ENCODE measurements at places on chromosomes 4 and X. TPM values are rescaled to one million over a fixed set of nuclear protein-coding genes. Genes with fewer than 3 reads are reported as not detected.

DNA sequence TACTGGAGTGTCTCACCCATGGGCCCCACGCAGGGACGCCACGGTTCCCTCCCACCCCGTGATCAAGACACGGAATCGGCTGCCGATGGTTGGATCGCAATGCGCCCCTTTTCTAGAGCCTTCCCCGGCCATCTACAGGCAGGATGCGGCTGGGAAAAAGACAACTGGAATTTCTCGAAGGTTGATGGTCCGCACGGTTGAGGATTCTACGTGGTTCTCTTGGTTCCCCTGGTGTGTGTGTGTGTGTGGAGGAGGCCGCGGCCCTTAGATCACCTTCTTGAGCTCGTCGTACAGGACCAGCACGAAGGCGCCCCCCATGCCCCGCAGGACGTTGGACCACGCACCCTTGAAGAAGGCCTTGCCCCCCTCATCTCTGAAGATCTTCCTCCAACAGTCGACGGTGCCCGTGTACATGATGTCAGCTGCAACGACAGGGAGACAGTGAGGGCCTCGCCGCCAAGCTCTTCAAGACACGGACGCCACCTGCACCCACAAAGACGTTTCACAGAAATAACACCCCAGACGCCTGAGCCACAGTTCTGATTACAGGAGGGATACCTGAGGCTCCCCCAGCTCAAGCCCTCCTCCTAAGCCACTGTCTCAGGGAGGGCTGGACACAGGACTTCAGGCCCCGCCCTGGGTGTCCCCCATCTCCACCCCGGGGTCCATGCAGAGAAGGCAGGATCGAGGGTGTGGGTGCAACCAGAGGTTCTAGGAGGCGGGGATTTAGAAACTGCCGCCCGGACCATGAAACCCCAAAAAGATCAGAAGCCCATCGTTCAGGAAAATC is 5.4 kb downstream of the SLC25A6 start:
- DNase-seq, result no peak

GRCh38 chr4:25343671-25344070 is 31.1 kb downstream of the ZCCHC4 start:
- DNase-seq, result no peak

- no peak for DNase-seq
These were observed 75.6 kb upstream of the ETNPPL start for GRCh38 chr4:108838451-108838850.

DNA sequence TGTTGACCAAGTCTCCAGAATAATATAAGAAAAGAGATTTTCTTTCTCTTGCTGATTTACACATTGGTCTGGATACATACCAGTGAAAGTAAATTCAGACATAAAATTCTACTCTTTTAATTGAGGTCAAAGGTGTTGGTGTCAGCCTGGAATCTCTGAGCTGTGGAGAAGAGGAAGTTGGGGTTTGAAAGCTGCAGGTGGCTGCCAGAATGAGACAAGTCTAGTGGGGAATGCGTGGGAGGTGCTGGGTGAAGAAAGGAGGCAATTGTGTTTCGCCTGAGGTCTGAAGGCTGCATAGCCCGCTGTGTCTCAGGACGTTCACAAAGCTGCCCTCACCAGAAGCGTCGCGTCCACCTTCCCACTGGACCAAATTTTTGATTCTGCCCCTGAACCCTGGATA is 31.2 kb downstream of the PHEX start:
- no peak for DNase-seq

DNA sequence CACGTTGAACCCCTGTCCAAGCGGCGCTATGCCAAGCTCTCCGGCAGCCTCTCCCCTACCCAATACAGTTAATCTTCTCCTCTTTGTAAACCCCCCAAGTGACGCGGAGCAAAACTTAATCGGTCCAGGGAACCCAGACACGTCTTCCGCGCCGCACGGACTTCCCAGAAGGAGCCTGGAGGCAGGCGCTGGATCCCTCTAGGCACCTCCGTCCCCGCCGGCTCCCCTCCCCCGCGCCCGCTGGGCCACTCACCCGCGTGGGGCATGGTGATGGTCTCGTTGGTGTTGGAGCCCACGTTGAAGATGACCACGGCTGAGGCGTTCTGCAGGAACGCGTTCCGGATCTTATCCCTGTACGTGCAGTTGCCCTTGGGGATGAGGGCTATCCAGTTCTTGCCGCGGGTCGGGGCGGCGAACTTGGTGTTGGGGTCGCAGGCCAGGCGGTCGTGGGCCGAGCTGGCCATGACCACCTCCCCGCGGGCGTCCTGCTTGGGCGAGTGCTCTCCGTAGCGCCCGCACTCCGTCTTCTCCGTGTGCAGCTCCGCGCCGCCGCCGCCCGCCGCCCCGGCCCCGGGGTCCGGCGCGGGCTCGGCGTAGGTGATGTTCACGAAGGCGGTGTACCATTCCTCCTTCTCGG is 1.1 kb downstream of the RNF150 start:
- DNase-seq, result no peak

The RASGEF1B gene
- polyA plus RNA-seq, result 9.2 TPM

DNA sequence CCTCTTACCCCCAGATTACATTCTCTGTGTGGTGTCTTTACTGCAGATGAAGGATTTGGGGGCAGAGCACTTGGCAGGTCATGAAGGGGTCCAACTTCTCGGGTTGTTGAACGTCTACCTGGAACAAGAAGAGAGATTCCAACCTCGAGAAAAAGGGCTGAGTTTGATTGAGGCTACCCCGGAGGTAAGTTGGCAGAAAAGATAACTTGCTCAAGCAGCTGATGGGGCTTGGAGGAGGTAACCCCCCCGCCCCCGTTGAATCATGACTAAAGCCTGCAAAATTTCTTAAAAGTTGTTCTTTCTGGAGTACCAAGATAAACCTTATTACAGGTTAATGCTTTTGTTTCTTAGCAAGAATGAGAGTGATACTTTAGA is 1.5 kb downstream of the CCNG2 start:
- DNase-seq, result no peak

The SLC6A14 gene
- not detected for polyA plus RNA-seq

GRCh38 chr4:2441393-2442174 is 22.8 kb downstream of the CFAP99 start:
- DNase-seq, result no peak

The SSX2B gene
- polyA plus RNA-seq, result not detected

DNA sequence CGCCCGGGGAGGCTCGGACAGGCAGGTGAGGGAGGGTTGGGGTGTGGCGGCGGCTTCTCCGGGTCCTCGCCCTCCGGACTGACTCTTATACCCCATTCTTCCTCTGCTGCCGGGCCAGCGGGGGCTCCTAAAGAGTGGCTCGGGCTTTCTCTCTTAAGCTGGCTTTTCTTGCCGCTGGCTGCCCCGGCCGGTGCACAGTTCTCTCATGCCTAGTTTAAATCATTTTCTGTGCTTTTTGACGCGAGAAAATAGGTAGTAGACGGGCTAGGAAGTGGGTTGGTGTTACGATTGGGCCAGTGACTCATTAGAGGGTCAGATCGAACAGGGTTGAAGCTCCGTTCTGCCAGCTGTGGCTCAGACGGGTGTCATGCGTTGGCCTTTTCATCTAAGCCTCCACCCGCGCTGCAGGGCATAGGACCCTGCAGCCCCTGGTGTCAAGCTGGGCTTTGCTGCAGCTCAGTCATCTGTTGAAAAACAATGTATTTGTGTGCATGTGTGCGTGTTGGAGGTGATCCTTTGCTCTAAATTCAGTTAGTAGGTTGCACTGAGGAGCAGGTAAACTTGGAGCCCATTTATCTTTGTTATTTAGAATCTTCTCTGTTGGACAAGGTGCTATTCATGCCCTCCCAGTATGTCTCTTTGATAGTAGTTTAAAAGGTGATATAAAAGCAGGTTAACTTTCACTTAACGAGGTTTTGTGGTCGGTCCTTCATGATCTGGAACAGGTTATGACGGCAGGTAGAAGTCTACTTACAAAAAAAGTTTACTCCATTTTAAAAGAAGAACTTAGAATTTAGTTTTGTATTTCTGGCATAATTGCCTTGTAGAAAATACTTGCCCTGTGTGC is 802 bp downstream of the BMP2K start:
- DNase-seq, result peak; percentile 37

The EDA gene
- 29.8 TPM for polyA plus RNA-seq

- DNase-seq, result no peak
These were observed 32.8 kb upstream of the PTTG2 start for GRCh38 chr4:37927434-37927833.

The HPGD gene
- polyA plus RNA-seq, result 10.7 TPM

DNA sequence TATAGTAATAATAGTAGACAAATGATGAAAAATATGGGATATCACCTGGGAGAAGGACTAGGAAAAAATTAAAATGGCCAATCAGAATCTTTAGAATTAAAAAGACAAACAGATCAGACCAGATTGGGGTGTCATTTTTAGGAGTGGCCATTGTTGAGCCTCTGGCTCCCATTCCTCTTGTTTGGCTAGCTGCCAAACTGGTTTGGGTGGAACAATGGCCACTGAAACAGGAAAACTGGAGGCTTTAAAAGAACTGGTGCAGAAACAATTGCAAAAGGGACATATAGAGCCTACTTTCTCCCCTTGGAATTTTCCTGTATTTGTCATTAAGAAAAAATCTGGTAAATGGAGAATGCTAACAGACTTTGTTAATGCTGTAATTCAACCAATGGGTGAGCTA is 294.8 kb upstream of the DKK2 start:
- DNase-seq, result no peak

DNA sequence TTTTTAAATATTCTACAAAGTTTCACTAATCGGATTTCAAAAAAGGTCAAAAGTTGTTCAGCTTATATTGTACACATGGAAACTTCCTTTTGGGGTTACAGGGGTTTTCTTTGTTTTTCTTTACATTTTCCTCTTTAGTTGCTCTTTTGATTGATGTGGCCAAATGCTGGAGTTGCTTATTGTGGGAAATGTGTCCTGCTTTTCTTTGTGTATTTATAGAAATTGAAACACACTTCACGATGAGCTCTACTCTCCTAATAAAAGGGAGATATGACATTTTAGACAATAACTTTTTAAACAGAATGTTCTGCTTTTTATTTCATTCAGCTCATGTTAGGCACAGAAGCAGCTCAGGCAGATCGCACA is 50.7 kb upstream of the SPRY1 start:
- DNase-seq, result no peak

GRCh38 chrX:45449982-45450381 is 249.3 kb upstream of the DIPK2B start:
- no peak for DNase-seq

The MCF2 gene
- 0.27 TPM for polyA plus RNA-seq

DNA sequence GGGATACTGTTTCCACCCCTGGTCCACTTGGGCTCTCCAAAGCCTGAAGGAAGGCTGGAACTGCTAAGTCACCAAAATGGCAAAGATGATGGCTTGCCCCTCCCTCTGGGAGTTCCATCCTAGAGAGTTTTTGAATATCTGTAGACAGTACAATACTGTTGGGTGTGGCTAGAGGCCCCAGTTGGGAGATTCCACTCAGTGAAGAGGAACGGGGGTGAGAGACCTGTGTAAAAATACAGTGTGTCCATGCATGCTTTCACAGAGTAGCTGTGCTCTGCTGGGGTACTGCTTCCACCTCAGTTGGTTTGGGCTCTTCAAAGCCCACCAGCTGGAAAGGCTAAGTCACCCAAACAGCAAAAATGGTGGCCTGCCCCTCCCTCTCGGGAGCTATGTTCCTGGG is 109.8 kb upstream of the APOOL start:
- DNase-seq, result no peak

The CSAG2 gene
- polyA plus RNA-seq, result not detected

- DNase-seq, result no peak
These were observed 43.4 kb downstream of the OSTC start for GRCh38 chr4:108693819-108694218.

DNA sequence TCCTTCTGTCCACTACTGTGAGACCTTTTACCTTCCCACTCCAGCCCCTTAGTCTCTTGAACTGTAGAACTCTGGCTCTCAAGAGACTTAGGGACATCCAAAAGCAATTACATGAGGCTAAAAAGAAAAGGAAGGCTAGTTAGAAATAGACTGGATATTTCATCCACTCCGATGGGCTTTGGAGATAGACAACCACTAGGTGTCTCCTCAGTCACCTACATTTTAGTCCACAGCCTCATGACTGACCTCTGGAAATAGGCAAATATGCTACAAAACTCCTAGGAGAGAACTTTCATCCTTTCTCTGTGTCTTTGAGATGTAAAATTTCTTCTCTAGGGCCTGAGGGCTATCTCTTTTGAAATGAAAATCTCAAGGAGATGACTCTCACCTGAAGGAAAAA is 45.1 kb upstream of the LAMP2 start:
- no peak for DNase-seq

DNA sequence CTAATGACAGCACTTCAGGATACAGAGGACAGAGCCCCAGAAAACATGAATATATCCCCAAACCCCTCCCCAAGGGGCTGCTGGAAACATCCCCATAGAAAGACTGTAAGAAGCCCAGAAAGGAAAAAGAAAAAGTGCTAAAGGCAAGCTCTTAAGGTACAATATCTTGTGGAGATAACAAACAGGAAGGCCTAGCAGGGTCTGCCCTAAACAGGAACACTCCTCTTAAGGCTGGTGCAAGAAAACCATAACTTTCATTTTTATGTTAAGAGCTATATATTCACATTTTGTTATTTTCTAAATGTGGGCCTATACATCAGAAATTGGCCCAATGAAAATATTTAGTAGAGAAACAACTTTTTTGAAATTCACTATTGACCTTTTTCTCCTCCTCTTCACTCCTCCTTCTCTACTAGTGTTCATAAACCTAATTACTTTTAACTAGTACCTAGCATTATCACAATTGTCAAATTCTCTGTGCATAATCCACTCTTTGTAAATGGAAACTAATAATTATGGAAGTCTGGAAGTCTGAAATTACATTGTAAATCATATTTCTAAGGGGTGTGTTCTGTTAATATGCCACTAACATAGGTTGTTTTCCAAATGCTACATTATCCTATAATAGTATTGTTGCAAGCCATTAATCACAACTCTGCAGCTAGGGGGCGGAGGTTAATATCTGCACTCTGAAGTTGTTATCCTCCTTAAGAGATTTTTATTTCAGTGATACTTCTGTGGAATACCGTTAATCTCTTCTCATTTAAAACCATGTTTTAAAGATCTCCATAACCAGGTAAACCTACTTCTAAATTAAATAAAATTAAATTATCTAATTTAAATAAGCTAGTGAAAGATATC is 59.8 kb downstream of the CASK start:
- DNase-seq, result no peak

- DNase-seq, result no peak
These were observed 98.5 kb upstream of the ELOVL6 start for GRCh38 chr4:110296892-110297291.

- DNase-seq, result no peak
These were observed 40.4 kb downstream of the HPGDS start for GRCh38 chr4:94302191-94302590.

The LNX1 gene
- polyA plus RNA-seq, result 4.6 TPM

- no peak for DNase-seq
These were observed 184.9 kb downstream of the NSUN7 start for GRCh38 chr4:40934676-40935075.

The TGIF2LX gene
- not detected for polyA plus RNA-seq

Data from muscle of arm (tissue), 14 donors.